NCI-H1417 (cell line): ENCODE measurements at places on chromosomes 1 and 21.

GRCh38 chr1:201988601-201989000, 6.2 kb downstream of the RNPEP start:
- no peak for DNase-seq

DNA sequence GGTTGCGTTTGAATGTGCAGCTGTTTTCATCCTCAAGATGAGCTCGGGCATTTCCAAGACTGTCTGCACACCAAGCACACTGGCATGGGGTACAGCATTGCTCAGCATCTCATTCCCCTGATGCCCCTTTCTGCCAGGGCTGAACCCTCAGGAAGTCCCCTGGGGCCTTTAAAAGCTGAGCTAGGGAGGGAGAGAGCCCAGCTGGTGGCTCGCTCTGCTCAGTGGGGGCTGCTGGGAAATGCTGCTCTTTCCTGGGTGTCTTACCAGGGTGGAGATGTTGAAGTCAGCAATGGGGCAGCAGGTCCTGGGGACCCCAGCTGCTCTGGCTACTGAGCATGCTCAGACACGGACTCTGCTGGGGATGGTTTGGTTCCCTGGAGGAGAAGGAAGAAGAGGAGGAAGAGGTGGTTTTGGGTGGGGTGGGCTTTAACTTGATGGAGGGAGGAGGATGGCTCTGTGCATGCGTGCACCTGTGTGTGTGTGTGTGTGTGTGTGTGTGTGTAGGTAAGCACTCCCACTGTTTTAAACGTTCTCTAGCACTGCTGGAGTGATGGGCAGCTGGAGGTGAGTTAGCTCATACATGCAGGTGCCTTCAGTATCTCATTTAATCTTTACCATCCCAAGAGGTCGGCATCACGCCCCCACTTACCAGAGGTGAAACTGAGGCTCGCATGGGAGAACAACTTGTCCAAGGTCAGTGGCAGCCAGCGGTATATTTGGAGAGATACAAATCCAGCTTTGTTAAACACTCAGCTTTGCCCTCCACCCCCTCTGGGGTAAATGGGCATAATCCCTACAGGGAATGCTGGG, 40.9 kb downstream of the ACTL8 start:
- DNase-seq = no peak

DNA sequence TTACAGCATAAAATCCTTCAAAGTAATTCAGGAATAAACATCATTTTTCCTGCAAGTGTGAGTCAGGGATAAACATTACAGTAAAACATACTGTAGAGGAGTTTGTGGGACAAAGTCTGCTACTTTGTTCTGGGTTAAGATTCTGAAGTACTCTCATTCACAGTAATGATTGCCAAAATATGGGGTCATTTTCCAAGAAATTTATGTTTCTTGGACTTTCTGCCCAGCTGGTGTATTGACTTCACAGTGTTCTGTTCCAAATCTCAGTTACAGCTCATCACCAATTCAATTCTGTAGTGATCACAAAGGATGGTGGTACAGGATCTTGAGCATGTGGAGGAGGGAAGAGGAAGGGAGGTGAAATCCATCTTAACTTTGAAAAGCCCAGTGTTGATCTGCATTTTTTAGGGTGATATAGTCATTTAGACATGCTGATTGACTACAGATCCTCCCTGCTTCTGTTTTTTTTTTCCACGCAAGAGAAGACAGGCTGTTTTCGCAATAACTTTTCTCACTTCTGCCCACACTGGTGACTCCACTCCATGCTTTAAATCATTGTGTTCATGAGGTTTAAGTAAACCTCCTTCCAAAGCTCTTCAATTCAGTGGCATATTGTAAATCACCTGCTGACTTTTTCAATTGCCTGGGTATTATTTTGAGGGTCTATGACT, 60.4 kb upstream of the C1orf53 start:
- no peak for DNase-seq

DNA sequence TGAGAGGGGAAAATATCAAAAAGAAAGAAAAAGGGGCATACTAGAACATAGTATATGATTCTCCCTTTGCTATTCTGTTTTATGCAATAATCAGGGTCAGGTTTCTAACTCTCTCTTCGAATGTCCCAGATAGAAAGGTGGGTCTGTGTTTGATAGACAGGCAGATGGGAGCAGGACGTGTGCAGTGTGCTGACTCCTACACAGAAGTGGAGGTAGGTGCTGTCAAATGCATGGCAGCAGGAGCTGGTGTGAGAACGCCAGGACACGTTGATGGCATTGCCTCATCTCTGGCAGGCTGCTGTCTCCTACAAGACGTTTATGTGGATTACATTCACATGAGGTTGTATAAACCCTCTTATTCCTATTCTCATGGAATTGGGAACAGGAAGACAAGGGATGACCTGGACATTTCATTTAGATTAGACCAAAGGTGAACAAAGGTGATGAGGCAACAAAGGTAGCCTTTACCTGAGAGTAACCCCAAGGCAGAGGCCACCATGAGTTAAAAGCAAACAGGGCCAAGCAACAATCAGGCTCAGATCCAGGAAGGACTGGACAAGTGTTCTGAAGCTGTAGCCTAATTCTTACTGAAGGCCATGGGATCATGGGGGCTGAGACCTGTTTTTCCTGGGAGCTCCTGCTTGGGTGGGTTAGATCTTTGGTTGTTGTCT, 37.8 kb downstream of the KCNK1 start:
- no peak for DNase-seq

- DNase-seq = no peak
Measured at GRCh38 chr1:52237430-52237829, 95.5 kb downstream of the ZFYVE9 start.

GRCh38 chr1:20047096-20047495, 22.9 kb upstream of the PLA2G5 start:
- no peak for DNase-seq

- DNase-seq = no peak
Measured at GRCh38 chr1:221940631-221941030, 198.7 kb upstream of the DUSP10 start.

DNA sequence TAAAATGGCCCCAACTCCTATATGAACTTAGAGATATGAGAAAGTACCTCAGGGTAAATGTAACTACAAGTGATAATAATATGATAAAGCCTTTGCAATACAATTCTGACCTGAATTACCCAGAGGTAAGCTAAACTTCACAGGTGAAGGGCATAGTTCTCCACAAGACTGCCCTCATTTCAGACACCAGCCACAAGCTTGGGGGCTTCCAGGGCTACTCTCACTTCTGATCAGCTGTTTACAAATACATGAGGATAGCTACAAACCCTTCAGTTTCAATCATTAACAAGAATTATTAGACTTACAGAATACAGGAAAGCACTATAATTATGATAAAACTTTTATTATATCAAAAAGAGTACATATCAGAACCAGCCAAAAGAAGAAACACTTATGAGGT, 18.7 kb upstream of the DPH5 start:
- no peak for DNase-seq

- no peak for DNase-seq
Measured at GRCh38 chr1:29437946-29438345, 201.6 kb downstream of the PTPRU start.

DNA sequence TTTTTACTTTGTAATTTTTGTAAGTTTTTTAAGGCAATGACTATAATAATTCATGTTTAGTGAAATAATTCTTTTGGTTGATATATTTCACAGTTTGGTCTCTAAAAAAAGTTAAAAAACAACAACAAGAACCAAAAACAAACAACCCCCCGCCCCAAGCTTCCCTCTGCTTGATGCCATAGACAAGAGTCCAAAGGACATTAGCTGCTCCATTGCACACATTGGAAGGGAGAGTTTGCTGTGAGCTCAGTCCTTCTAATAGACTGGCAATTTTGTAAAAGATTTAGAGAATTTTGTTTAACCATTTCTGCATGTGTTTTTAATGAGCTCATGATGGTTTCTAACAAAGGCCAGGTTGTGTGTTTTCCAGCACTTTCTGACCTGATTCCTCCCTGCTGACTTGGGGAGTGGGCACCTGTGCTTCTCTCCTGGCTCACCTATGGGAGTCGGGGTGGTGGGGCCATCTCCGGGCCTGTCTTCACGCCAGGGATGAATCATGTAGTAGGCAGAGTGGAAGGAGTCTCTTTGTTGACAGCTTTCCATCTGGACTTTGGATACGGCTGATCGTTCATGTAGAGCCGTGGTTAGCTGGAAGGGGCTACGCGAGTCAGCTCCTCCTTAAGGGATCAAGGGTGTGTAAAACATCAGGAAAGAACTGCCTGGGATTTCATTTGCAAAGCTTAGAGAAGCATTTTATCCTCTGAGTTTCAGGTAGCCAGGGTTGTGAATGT, 14.1 kb downstream of the ZBTB18 start:
- DNase-seq = peak; percentile 22

- no peak for DNase-seq
Measured at GRCh38 chr1:153506831-153507413, 28.9 kb downstream of the S100A6 start.

DNA sequence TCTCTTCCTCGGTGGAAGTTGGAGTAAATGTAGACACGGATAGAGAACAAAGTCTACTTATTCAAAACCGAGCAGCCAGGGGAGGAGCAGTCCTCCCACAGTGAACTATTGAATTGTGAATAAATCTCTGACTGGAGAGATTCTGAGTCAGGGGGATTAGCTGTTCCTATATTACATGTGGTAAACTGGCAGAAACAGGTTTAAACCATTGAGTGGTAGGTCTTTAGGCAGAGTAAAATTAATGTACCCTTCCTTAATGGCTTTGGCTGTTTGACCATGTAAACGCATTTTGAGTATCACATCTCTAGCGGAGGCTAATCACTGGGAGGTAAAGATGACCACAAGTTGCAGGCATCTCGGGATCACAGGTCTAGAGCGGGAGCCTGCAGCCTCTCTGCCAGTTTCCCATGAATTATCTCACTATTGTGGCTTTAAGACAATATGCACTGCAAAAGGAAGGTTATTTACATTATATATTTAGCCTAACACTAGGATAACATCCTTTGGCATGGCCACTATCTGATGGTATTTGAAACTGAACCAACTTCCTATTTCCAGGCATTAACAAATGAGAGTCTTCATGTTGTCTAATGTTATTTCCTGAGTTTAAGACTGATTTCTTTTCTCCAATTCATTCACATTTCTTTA, 7.9 kb upstream of the DISC1 start:
- DNase-seq = no peak
